CD8-positive, alpha-beta memory T cell (primary cell): ENCODE measurements at places on chromosomes 13 and 19.

DNA sequence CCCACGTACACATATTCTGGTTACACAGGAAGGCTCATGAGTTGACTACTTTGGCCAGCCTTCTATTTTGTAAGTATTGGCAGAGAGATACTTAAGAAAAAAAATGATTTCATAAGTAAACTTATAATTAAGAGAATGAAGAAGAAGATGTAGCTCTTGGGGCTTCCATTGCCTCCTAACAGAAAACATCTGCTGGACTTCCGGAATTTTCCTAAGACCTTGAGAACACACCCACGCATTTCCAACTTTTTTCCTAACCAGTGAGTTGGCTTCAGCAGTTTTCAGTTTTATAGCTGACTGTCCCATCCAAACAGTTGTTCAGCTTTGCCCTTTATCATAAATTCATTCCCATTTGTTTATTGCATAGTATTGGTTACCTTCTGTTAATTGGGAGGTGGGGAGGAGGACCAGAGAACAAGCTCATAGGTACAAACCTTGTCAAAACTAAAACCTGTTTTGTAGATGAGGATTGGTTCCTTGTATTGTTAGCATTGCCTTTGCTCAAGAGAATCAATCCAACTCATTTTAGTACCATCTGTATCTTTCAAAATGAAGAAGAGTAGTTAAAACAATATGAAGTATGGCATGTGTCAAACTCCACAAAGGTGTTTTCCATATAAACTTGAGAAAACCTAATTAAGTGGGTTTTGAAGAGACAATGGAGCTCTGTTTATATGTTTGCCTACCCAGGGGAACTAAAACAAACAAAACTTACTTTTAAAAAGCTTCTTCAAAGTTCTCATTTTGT lies 93.9 kb downstream of the COL4A2 start:
- no peak for DNase-seq

GRCh38 chr19:38862321-38863059 lies 12.7 kb upstream of the HNRNPL start:
- DNase-seq, result no peak

DNA sequence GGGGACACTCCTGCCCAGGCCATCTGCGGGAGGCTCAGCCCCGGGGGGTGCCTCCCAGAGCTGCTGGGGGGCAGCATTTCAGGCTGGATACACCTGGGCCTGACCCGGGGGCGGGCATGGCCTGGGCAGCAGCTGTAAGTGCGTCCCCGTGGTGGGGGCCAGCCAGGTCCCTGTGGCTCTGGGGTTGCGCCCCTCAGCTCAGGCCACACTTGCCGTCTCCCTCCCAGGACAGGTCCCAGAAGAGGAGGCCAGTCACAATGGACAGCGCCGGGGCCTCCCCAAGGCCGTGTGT lies 11.6 kb downstream of the CBARP start:
- DNase-seq, result no peak

- DNase-seq, result no peak
Observed at GRCh38 chr13:48251611-48252081, 18.6 kb downstream of the ITM2B start.

GRCh38 chr19:49148044-49148682 lies 7.0 kb downstream of the HRC start:
- DNase-seq, result no peak
